ENCODE measurements at places on chromosomes 4 and X.

DNA sequence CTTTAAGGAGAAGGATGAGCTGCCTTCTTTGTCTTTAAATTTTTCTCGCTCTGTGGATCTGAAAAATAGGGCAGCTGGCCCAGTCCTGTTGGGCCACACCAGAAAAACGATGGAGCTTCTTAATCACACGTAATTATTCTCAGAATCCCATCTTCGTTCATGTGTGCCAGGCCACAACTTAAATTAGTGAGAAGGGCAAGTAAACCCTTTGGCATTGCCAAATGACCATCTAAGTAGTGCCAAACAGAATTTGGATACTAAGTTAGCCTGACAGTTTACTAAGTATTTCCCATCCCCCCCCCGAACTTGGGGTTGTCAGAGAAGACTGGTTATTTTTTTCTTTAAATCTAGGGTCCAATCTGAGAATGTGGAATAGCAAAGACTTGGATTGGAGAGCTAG lies 62.0 kb downstream of the CASP3 start:
- no peak for DNase-seq

DNA sequence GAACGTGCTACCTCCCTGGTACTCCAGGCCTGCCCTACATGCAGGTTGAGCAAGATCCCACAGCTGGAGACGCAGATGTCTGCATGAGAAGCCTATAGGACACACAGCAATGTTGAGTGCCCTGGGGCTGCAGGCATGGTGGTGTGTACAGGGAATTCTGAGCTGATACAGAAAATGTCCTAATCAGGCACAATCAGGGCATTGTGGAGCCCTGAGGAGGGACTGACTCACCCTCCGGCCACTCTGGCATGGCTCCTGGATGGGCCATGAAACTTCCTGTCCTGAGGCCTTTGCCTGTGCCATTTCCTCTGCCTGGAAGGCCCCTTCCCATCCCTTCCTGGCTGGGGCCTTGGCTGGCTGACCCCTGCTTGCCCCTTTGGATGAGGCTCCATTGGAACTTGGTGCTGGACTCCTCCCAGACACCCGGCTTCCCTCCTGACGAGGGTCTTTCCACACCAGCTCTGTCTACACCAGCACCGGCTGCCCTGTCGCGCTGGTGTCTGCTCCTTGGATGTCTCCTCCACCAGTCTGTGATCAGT lies 16.7 kb upstream of the AFAP1 start:
- no peak for DNase-seq

DNA sequence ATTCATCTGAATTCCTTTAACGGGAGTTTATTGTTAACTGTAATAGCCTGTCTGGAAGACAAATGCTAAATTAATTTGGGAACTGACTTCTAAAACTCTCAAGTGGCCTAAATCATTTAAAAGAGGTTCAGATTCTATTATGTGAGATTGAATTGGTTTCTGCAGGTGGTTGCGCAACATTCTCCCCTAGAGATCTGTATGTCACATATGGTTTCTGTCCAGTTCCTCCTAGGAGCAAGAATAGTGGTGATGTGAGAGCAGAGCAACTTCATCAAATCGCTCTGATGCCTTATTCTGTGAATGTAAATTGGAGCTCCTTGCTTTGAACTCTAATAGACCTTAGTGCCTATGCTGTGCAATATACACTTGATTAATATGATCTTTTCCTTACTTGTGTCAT lies 144.6 kb upstream of the GPR101 start:
- no peak for DNase-seq

DNA sequence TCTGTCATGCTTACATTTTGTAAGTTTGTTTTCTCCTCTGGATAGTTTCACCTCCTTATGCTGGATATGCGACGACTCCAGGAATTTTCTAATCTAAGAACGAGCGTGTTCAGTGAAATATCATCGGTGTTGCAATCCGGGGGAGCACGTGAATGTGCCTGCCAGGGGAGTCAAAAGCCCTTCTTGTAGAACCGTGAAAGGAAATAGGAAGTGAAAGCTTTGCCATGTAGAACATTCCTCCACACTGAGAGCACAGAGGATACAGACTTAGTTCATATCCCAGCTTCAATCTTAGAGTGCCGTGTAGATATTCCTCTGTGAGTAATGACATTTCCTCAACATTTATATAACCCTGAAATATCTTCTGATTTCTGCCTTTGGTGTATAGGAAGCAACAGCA lies 121.2 kb downstream of the VEGFC start:
- DNase-seq, result no peak

GRCh38 chr4:61243962-61244361 lies 43.8 kb downstream of the ADGRL3 start:
- no peak for DNase-seq

DNA sequence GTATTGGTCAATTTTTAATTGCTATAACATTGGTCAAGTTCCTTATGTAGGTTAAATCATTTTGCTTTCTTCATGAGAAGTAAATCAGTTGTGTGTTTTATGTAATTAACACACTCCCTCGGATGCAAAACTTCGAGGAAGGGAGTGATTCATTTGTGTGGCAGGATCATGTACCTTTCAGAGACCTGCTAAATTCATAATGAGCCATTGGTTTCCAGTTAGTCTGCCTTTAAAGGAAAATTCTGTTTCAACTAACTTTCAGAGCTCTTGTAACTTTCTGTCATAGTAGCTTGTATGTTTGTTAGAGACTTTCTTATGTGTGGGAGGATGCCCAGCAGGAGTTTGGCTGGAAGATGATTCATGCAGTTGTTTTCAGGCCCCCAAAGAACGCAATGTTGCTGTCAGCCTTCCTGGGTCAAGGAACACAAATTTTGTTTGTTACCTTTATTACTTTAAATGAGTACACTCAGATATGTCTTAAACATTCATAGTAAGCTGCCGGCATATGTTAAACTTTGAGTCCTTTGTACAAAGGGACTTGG lies 72.1 kb downstream of the GPR101 start:
- no peak for DNase-seq

GRCh38 chrX:51024106-51024696 lies 113.7 kb downstream of the BMP15 start:
- no peak for DNase-seq

DNA sequence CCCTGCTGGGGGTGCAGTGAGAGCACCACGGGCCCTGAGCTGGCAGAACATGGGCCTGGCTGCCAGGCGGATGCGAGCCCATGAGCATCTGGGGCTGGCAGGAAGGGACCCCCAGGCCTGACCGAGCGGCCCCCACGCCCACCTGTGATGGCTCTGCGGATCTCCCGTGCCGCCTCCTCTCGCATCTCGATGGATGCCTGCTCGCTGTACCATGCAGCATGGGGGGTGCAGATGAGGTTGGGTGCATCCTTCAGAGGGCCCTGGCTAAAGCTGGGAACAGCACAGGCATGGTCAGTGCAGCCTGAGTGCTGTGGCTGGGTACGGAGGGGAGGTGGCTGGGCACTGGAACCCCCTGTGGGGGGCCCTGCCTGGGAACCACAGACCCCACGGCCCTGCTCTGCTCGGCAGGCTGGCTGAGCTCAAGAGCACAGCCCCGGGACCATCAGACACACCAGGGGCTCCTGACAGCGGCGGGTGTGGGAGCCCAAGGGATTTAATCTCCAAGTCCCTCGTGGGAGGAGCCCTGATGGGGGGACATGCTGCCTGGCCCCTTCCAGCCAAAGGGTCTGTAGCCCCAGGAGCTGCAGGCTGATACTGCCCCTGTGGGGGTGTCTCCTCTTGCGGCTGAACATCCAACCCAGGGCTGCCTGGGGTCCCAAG lies 35.5 kb downstream of the CTBP1 start:
- DNase-seq, result no peak

All from NCI-H1417 (cell line).